Neural crest cell (in vitro differentiated cells): ENCODE measurements at places on chromosomes 7 and 10. TPM values are rescaled to one million over a fixed set of nuclear protein-coding genes. Genes with fewer than 3 reads are reported as not detected.
A peak's percentile ranks its signal among the peaks of the same experiment; 100 is the strongest.

DNA sequence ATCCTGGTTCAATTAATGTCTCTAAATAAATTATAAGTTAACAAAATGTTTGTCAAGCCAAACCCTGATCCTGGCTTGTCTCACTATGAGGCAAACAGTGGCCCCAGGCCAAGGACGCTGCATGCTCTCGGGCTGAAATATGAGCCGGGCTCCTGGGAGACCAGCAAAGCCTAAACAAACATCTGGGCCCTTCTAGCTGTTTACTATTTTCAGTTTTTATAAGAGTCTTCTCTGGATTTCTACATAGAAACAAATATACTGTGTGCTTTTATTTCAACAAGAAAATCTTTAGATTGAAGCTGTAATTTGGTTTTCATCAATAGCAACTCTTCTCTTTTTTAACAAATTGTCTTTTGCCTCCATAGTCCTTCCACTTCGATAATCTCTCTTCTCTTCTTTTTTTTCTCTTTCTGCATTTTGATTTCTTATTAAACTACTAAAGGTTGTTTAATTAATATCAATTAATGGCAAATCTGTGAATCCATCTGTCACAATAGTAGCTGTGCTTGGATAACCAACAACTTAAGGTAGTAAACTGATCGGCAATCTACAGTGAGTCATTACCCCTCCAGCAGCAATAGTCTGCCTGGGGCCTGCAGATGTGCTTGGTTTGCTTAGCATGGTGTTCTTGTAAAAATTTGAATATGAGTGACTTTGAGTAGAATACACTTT lies 83.3 kb upstream of the DNAJC1 start:
- peak; percentile 27 for DNase-seq

GRCh38 chr10:101085846-101086245 lies 24.1 kb downstream of the KAZALD1 start:
- DNase-seq = no peak

DNA sequence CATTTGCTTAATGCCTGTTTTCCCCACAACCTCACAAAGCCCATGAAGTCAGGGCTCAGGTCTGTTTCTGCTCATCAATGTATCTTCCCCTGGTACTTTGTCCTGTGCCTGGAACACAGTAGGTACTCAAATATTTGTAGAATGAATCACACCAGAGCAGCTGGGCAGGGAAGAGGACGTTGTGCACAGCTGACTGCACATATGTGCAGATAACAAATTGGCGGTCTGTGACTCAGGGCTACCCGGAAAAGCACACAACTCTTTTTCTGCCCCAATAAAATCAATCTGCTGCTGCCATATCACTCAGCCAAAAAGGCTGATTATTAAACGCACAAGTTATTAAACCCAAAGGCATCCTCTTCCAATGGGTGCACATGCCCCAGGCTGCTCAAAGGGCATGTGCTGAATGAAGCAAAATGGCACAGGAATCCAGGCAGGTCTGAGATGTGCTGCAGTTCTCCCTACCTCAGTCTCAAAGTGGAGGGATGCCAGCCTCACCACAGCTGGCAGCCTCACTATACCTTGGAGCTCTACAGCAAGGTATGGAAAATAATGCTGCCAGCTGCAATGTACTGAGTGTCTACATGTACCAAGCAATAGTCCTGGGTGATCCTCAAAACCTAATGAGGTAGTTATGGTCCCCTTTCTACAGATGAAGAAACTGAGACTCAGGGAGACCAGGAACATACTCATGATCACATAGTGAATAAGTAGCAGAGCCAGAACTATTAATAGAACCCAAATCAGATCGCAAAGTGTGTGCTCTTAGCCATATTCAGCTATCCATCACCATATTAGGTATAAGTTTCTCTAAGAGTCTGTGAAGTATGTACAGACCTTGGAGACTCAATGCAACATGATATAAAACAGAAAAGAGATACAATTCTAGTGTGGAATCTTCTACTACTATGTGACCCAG lies 43.4 kb downstream of the SORBS1 start:
- no peak for DNase-seq

DNA sequence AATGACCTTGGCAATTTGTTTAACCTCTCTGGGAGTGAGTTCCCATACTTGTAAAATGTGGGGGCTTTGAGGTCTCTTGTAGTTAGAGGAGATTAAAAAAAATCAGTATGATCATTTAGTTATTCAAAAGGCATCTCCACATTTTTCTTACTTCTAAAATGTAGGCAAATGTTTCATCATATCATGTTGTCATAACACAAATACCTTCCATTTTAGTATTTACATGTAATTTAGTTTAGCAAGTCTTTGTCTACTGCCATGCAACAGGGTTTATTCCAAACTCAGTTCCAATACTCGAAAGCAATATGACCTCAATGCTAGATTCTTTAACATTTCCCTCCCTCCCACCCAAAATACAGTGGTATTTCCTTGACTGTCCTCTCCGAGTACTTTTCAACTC lies 262.8 kb upstream of the IMMP2L start:
- no peak for DNase-seq

The SYCE1 gene
- not detected in 2 replicates for total RNA-seq

DNA sequence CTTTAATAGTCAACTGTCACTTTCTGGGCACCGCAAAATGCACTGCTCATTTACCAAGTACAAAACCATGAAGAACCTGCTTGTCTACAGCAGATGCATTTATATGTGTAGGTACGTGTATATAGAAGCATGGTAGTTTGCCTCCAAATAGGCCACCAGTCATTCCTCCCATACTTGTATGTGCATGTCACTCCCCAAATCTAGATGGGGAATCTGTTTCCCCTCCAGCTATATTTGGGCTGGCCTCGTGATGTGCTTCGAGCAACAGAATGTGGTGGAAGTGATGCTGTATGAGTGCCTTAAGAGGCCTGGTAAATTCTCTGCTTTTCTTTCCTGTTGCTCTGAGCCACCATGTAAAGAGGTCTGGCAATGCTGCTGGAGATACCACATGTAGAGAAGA lies 47.1 kb downstream of the PSMC2 start:
- DNase-seq = no peak
